ENCODE measurements at places on chromosomes 11 and 22.
A peak's percentile ranks its signal among the peaks of the same experiment; 100 is the strongest.

DNA sequence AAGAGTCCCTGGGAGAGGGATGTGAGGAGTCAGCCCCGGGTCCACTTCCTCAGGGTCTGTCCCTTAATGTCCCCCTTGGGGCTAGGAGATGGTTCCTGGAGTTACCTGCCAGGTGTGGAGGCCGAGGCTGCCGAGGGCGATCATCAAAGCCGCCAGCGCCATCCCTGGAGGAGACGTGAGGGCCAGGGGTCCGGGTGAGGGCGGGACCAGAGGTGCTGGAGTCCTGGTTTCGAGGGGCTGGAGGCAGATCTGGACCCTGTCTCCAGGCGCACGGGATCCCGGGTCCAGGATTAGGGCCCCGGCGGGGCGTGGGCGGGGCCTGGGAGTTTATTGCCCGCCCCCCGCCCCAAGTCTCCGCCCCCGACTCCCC lies at the start of gene ART5:
TSS of gene ART5 (minus strand) at position 292 of the 370 bp plus-strand sequence. CDS start at position 162, 130 bp downstream.
- no peak for DNase-seq

DNA sequence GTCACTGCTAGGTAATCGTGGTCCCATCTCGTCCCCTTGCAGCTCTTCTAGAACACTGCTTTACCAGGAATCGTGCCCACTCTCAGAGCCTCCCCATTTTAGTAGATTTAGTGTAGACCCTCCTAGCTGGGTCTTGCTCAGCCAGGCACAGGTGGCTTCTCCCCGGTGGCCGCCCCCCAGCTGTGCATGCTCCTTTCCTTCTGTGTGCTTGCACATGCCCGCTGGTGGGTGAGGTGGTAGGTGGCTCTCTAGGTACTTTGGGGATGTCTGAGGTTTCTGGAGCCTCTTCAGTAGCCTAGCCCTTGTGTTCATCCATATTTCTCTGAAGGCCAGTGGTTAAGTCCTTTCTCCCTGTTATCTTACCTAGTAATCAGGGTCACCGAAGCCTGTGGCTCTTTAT lies 5.6 kb downstream of the TUB start:
- no peak for DNase-seq

- no peak for DNase-seq
Observed at GRCh38 chr22:41245917-41246499, 5.3 kb upstream of the CHADL start.

GRCh38 chr11:74950374-74950969 lies 1.4 kb downstream of the SPCS2 start:
- no peak for DNase-seq

DNA sequence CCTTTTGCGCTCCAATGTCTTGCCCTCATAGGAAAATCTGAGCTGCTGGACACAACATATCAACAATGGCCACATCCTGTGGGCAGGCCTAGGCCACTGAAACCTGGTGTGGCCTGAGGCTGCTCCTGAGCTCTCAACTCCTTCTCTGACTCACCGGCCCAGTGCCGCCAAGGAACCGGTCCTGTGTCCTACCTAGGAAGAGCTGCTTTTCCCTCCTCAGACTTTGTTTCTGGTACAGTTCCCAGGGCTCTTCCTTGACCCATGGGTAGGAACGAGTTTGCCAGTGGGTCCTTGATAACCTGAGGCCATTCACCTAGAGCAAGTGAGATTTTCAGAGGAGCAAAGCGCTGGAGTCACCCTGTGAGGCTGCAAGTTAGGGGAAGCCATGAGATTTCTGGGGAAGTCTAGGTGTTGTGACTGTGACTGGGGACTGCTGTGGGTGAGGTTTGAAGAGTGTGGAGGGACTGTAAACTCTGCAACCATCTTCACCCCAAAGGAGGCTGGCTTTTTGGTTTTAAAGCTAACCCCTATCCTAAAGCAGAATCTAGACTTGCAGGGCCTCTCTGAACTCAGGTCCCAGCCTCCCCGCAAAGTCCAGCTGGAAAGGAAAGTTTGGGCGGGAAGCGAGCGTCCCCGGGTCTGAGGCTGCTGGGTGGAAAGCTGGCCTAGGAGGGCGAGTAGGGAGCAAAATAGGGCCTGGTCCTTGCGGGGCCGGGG lies 12.0 kb upstream of the PAX6 start:
- DNase-seq = no peak

DNA sequence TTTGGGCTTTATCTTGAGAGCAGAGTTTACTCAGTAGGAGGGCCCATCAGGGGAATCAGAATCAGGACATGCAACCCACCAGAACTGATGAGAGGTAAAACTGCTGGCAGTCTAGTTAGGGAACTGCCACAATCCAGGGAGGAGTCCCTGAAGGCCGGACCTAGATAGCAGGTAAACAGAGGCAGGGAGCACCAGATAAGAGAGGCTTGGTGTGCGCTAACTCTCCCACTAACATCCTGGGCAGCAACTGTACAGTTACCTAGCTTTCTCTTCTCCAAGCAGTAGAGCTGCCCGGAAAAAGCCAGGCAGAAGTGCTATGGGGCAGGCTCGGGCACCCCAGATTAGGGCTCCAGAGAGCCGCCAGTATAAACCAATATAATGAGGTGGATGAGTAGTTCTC lies 865 bp upstream of the AMOTL1 start:
- no peak for DNase-seq

DNA sequence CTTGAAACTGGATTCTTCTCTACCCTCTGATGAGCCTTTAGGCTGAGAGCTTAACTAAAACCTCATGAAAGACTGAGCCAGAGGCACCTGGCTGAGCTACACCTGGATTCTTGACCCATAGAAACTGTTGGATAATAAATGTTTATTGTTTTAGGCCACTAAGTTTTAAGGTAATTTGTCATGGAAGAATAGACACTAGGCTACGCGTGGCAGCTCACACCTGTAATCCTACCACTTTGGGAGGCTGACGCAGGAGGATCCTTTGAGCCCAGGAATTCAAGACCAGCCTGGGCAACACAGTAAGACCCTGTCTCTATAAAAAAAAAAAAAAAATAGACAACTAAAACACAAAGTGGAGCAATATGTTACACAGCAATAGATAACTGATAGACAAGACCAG lies 29.2 kb upstream of the UPB1 start:
- DNase-seq = no peak

DNA sequence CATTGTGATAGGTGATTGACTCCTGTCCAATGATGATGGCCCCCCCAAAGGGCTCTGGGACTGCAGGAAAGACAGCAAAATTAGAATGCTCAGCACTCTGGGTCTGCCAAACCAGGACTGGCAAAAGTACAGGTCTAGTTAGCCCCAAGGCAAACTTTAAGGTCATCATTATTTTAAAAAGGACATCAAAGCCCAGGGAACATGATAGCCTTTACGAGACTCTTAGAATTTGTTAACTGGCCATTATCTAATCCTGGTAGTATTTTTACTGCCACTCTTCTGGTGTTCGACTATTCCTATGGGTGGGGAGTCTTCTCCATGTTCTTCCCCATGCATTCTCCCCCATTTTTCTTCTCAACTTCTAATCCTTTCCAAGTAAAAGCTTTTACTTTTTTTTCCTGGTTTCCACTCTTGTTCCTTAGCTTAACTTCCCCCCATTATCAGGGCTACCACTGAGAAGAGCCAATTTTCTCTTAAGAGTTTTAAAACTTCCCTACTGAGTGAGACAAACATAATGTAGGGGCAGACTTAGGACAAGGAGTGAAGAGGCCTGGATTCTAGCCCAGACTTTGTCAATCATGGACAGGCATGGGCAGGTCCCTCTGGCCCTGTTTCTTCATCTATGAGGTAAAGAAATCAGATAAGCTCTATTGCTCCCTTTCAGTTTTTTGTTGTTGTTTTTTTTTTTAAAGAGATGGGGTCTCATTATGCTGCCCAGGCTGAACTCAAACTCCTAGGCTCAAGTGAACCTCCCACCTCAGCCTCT lies 7.1 kb downstream of the DDB1 start:
- DNase-seq = no peak

DNA sequence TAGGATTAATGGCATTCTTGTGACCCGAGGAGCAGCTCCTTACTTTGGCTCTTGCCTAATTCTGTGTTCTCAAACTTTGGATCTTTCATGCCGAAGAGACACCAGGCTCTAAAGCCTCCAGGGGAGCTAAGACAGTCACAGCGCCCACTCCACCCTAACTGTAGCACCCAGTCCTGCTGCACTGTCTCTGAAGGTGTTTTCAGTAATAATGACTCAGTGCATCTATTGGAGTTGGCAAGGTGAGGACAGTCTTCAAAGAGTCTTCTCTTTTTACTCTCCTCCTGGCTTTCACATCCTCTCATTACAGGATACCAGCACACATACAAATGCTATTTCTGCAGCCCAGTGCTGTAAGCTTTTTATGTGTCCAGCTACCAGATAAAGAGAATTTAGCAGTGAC lies 69.4 kb downstream of the PPFIBP2 start:
- no peak for DNase-seq

DNA sequence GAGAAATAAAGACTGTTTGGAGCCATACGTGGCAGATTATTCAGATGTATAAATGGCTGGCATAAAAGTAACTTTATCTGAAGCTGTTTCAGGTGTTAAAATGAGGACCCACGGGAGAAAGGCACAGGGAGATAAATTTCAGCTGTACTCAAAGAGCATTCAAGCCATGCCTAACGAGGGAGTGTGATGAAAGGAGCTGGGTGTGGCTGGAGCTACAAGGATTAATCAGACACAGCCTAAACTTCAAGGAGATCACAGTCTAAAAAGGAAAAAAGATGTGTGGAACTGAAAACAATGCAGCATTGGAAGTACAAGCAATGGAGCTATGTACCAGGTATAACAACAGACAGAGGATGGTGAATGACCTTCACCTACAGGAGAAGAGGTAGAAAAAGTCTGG lies 120.8 kb upstream of the APOA1 start:
- DNase-seq = no peak

DNA sequence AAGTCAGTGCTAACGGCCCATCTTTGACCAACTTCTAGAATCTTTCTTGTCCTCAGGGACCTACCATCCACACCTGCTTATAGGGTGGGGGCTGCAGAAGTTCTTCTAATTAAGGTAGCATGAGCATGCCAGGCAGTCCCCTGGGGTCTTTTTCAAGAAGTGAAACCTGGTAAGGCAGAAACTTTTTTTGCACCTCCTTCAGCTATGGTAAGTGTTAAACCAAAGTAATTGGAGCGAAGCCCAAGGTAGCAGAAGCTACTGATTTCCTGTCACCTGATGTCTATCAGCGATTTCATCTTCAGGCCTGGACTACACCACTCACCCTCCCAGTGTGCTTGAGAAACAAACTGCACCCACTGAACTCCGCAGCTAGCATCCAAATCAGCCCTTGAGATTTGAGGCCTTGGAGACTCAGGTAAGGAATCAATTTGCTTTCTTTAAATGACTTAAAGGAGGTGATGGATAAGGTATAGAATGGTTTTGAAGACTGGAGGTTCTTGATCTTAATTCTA lies at the start of gene MS4A1:
TSS of gene MS4A1 (plus strand) at position 317 of the 512 bp plus-strand sequence. CDS start 6,528 bp downstream, outside the sequence.
- no peak for DNase-seq

- peak; percentile 71 for DNase-seq
Observed at GRCh38 chr11:57072640-57073039, 83.9 kb downstream of the OR5AK2 start.

DNA sequence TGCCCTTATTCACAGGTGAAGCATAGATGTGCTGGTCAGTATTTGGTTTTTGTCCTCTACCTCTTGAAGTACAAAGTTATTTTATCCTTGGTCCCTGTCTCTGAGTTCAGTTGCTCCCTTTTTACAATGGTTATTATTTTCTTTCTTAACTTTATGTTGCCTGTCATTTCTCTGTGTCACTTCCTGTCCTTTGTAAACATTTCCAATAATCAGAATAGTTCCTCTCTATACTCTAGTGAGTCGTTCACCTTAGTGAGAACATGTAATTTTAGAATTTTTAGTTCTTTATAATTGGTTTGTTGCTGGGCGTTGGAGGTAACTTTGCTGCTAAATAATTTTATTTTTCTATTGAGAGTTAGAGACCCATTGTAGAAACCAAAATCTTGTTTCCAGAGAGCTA lies 16.0 kb downstream of the CSTPP1 start:
- no peak for DNase-seq

DNA sequence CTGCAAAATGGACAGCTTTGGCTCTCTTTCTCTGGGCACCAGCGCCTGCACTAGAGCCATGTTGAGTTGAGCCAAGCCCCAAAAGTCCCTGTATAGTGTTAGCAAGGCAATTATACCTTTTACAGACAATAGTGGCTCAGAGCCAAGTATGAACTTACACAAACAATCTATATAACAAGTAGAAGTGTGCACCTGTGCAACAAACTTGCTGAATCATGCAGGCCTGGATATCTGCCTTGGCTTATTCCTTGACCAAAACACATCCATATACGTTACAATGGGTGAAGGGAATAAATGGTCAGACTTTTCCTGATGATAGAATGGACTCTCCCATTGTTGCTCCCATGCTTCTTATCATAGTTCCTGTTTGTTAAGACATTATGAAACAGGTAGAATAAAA lies 3.8 kb upstream of the OR52I2 start:
- DNase-seq = no peak

- no peak for DNase-seq
Observed at GRCh38 chr22:46653596-46653995, 33.4 kb downstream of the GRAMD4 start.

GRCh38 chr11:16184588-16184987 lies 171.8 kb downstream of the SOX6 start:
- DNase-seq = peak; percentile 4

DNA sequence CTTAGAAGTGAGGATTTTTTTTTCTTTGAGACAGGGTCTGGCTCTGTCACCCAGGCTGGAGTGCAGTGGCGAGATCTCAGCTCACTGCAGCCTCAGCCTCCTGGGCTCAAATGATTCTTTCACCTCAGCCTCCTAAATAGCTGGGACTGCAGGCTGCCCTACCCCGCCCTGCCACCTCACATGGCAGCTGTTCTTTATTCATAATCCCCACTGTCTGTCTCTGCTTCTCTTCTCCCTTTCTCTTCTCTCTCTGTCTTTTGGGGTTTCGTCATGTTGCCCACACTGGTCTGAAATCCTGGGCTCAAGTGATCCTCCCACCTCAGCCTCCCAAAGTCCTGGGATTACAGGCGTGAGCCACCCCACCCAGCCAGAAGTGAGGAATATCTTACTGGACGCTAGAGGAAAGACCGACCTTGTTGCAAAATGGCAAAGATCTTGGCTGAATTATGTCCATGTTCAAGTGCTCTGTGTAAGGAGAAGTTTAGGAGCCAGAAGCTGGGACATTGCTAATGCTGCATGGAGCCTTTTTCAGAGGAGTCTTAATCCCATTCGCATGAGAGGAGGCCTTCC lies 21.9 kb downstream of the KRTAP5-5 start:
- no peak for DNase-seq

DNA sequence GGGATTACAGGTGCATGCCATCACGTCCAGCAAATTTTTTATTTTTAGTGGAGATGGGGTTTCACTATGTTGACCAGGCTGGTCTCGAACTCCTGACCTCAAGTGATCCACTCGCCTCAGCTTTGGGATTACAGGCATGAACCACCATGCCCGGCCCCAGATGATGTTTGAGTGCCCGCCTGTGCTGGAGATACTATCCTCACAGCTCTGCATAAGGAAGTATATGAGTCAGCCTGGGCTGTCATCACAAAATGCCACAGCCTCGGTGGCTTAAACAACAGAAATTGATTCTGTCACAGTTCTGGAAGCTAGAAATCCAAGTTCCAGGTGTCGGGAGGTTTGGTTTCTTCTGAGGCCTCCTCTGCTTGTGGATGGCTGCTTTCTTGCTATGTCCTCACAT lies 119.3 kb downstream of the OSBP2 start:
- no peak for DNase-seq

GRCh38 chr11:45638051-45638450 lies 27.4 kb downstream of the CHST1 start:
- DNase-seq = no peak

Measured in keratinocyte (primary cell).